ENCODE measurements at places on chromosomes 1 and 21.

DNA sequence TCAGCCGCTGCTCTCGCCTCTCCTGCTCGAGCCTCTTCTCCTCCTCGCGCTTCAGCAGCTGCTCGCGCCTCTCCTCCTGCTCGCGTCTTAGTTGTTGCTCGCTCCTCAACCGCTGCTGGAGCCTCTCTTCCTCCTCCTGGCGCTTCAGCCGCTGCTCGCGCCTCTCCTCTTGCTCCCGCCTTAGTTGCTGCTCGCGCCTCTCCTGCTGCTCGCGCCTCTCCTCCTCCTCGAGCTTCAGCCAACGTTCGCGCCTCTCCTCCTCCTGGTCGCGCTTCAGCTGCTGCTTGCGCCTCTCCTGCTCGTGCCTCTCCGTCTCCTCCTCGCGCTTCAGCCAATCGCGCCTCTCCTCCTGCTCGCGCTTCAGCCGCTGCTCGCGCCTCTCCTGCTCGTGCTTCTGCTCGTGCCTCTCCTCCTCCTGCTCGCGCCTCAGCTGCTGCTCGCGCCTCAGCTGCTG is 3.7 kb downstream of the TCHH start:
- no peak for DNase-seq

GRCh38 chr1:1599030-1599934 is 653 bp downstream of the FNDC10 start:
- DNase-seq = no peak

DNA sequence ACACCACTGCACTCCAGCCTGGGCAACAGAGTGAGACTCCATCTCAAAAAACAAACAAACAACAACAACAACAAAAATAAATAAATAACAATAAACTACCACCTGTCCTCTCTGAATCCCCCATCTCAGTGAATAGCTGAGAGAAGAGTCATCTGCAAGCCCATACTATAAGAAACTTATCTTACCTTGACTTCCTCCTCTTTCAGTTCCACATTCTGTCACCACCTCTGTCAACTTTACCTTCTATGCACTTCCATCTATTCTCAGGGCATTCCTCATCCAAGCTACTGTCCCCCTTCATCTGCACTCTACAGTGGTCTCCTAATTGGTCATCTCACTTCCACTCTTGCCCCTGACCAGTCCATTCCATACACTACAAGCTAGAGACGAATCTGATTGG is 58.1 kb downstream of the KIAA0040 start:
- no peak for DNase-seq

DNA sequence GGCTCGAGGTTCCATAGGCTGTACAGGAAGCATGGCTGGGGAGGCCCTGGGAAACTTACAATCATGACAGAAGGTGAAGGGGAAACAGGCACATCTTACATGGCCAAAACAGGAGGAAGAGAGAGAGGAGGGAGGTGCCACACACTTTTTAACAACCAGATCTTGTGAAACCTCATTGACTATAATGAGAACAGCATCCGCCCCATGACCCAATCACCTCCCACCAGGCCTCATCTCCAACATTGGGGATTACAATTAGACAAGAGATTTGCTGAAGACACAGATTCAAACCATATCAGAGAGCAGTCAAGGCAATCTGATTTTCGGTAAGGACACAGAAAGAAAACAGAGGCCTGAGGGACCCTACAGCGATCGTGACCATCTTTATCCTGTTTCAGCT is 41.7 kb downstream of the TNFRSF9 start:
- no peak for DNase-seq

DNA sequence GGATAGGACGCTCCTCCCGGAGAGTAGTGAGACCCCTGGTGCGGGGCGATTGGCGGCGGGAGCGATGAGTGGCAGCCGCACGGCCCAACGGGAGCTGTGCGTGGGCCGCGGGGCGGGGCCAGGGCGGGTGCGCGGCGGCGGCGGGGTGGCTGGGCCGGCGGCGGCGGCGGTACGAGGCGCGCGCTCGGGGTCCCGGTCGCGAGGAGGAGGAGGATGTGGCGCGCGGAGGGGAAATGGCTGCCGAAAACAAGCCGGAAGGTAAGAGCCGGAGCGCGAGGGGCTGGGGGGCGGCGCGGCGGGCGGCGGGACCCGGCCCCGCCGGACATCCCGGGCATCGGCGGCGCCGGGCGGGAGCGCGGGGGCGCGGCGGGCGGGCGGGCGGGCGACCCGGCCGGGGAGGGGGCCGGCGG is at the start of gene CAMTA1:
CAMTA1 (plus strand) TSS at position 137 of the 410 bp plus-strand sequence; CDS start at position 214, 77 bp downstream.
- DNase-seq = no peak

- DNase-seq = no peak
Measured at GRCh38 chr1:61361931-61362330, 279.6 kb downstream of the NFIA start.

- no peak for DNase-seq
Measured at GRCh38 chr1:212640223-212640878, 31.8 kb downstream of the ATF3 start.

GRCh38 chr21:44050276-44050675 is 38.2 kb downstream of the TRAPPC10 start:
- DNase-seq = no peak

DNA sequence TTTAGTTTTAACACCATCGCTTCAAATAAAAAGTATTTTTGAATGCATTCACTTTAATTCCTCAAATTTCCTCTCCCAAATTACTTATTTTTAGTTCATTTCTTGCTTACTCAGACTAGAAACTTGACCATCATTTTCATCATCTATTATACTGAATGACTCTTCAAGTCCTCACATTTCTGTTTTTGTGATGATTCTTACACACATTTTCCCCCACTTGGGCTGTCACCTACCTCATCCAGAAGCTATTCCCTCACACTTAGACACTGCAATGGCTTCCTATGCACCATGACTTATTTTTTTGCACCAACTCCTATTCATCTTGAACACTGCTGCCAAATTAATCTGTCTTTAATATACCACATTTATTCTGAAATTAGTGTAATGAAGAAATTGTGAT is 239.6 kb upstream of the DUSP10 start:
- DNase-seq = no peak

DNA sequence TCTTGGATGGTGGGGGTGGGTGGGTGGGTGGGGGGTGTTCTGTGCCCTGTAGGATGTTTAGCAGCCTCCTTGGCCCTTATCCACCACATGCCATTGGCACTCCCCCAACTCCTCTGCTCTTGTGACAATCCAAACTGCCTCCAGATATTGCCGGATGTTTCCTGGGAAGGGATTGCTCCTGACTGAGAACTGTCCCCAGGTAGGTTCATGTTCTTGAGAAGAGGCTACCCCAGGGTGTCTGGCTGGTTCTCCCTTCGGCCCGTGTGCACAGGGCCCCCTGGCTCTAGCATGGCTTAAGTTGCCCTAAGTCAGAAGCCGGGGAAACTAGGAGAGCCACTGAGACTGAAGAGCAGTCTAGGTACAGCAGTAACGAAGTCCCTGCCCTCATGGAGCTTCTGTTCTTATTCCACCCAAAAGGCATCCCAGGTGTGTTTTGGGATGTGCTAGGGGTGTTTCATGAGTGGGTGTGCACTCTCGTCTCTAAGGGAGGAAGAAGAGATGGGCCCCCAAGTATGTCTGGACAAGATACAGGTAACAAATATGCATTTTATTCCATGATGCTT is 19.8 kb upstream of the THRAP3 start:
- no peak for DNase-seq

- no peak for DNase-seq
Measured at GRCh38 chr1:21774835-21775549, 8.0 kb downstream of the USP48 start.

GRCh38 chr1:20158358-20159070 is 19.4 kb downstream of the PLA2G2F start:
- no peak for DNase-seq

DNA sequence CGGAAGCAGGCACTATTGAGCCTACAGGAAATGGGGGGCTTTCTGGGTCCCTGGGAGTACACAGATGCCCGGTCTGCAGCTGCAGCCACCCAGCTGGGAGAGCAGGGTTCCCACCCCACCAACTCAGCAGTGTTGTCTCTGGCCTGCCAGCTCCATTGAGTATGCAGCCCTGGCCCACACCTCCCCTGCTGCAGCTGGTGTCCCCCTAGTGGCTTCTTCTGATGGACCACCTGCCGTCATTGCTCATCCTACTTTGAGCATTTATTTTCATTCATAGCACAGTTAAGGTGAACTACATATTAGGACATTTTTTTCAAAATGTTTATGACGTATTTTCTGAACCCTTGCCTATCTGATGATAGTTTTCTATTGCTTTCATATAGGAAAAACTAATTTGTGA is 189.8 kb upstream of the LYPLAL1 start:
- DNase-seq = no peak

DNA sequence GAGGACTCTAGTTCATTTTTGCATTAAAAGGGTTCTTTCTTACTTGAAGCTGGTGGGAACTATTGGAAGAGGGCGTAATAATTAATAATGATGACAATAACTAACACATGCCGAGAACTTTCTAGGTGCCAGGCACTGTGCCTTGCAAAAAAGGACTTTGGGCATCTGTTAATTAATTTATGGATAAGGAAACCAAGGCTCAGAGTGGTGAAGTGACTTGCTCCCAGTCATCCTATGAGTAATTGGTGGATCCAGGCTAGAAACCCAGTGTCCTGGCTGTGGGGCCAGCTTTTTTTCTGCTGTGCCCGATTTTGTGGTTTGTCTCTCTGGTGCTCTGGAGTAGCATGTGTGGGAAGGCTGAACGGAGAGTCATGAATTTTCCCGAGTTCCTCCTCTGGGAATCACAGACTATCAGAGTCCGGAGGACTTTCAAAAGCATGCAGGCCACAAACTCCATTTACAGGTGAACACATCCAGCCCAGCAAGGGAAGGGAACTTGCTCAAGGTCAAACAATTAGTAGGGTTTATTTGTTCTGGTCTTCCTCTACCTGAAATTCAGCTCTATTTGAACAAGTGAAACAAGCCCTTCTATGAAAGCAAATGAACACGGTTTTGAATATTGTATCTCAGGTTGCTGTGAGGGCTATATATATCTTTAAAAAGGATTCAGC is 23.4 kb downstream of the ROR1 start:
- DNase-seq = no peak

DNA sequence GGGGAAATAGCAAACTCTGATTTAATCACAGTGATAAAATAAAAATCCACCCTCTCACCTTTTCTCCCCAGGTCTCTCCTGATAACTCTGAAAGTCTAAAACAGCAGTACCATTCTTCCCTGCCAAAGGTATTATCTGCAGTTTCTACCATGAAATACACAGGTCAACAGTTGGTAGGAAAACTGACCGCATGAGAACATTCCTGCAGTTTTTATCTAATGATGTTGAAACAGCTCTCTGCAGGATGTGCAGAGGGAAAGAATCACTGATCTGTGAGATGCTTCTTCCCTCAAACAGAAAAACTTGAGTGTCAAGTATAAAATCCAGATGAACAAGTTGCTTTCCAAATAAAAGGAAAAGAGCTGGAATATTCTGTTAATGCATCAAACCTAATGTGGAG is 39.1 kb downstream of the KCNJ6 start:
- DNase-seq = no peak

- no peak for DNase-seq
Measured at GRCh38 chr1:147757015-147757990, 3.1 kb downstream of the GJA5 start.

- no peak for DNase-seq
Measured at GRCh38 chr1:172308577-172308976, 111.9 kb upstream of the C1orf105 start.

GRCh38 chr1:108828074-108828961 is 28.6 kb downstream of the AKNAD1 start:
- peak; percentile 46 for DNase-seq

DNA sequence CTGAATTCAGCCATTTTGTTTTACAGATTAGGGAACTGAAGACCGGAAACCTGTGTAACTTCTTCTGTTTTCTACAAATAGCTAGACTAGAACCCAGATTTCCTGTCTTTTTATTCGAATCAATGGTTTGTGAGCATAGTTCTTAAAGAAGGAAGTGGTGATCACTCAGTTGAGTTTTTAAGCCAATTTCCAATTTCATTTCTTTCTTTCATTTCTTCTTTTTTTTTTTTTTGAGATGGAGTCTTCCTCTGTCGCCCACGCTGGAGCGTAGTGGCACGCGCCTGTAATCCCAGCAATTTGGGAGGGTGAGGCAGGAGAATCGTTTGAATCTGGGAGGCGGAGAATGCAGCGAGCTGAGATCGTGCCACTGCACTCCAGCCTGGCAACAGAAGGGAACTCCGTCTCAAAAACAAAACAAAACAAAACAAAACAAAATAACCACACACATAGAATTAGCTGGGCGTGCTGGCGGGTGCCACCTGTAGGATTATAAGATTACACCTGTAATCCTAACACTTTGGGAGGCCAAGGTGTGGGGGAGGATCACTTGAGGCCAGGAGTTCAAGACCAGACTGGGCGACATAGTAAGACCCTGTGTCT is 3.0 kb upstream of the MDM4 start:
- no peak for DNase-seq

DNA sequence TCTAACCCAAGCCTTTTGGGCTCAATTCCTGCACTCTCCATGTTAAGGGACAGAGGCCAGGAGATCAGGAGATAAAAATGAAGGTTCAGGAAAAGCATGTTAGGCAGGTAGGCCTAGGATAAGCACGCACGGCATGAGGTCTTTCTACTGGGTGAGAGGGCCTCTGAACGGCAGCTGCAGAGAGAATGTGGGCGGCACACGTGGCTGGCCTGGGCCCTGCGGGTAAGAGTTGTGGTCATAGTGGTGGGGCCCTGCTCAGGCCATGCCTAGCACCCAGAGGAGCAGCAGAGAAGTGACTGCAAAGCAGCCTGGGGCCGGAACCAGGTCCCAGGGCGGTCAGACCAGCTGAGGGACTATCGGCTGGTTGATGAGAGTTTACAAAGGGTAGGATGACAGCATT is 7.5 kb upstream of the FOXO6 start:
- DNase-seq = no peak

DNA sequence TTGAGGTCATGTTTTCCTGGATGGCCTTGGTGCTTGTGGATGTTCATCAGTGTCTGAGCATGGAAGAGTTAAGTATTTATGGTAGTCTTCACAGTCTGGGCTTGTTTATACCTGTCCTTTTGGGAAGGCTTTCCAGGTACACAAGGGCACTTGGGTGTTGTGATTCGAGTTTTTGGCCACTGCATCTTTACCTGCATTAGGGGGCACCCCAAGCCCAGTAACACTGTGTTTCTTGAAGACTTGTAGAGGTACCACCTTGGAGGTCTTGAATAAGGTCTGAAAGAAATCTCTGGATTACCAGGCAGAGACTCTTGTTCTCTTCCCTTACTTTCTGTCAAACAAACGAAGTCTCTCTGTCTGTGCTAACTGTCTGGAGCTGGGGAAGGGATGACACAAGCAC is 34.4 kb upstream of the ROR1 start:
- no peak for DNase-seq

DNA sequence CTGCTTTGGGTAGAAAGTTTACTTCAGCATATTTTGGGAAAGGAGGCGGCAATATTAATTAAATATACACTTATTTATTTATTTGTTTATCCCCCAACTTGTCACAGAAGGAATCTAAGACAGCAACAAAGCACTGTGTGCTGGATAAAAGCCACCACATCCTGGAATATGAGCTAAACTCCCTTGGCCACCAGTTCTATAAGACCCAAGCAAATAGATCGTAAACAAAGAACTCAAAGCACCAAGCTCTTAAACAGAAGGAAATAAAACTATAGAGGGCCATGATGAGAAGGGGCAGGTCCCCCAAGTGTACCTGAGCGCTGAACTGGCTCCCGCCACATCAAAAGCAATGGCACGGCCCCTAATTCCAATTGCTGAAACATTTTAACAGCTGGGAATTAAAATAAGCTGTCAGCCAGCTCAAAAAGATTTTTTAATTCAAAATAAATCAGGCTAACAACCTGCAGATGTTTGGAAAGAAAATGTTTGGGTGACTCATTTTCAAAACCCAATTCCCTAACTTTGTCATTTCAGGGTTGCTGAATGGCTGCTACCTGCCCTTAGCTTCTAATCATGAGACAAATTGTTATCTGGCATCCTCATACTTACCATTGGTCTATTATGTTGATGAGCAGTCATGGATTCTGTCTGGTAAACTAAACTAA is 127.1 kb downstream of the SLC30A10 start:
- no peak for DNase-seq
